ENCODE measurements at places on chromosomes 4 and X. TPM values are rescaled to one million over a fixed set of nuclear protein-coding genes. Genes with fewer than 3 reads are reported as not detected.

The ASB5 gene
- not detected for total RNA-seq

The NXF2 gene
- not detected for total RNA-seq

The S100P gene
- 1.9 TPM for total RNA-seq

The SUPT20HL1 gene
- not detected for total RNA-seq

The XG gene
- not detected for total RNA-seq

The TRIML2 gene
- total RNA-seq, result not detected

The GPR50 gene
- total RNA-seq, result not detected

The GABRQ gene
- total RNA-seq, result not detected

- no peak for DNase-seq
Observed at GRCh38 chrX:54479136-54480111, 16.6 kb downstream of the FGD1 start.

- no peak for DNase-seq
Observed at GRCh38 chrX:85619962-85620361, 240.5 kb upstream of the POF1B start.

GRCh38 chr4:19776021-19776459 lies 475.7 kb upstream of the SLIT2 start:
- DNase-seq, result peak; percentile 65

DNA sequence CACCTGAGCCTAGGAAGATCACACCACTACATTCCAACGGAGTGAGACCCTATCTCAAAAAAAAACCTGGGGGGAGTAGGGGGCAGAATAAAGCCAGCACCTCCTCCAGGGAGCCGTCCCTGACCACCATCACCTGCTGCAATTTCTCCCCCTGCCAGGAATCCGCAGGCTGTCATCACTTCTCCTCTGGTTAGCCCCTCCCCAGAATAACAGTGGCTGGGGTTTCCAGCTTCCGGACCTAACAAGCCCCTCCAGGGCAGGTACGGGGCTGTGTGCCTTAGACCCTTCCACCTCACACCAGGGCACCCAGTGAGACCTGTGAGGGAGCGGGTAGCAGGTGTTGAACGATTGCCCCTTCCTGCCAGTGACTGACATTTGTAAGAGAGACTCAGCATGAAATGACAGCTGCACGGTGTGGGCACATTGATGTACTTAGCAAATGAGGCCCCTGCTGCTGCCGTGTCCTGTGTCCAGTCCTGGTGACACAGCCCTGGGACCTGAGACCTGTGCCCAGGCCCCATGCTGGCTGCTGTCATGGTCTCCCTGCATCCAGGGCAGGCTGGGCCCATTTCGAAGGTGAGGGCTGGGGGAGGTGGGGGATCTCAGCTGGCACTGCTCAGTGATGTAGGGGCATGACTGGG lies 6.7 kb upstream of the WFS1 start:
- DNase-seq, result no peak

DNA sequence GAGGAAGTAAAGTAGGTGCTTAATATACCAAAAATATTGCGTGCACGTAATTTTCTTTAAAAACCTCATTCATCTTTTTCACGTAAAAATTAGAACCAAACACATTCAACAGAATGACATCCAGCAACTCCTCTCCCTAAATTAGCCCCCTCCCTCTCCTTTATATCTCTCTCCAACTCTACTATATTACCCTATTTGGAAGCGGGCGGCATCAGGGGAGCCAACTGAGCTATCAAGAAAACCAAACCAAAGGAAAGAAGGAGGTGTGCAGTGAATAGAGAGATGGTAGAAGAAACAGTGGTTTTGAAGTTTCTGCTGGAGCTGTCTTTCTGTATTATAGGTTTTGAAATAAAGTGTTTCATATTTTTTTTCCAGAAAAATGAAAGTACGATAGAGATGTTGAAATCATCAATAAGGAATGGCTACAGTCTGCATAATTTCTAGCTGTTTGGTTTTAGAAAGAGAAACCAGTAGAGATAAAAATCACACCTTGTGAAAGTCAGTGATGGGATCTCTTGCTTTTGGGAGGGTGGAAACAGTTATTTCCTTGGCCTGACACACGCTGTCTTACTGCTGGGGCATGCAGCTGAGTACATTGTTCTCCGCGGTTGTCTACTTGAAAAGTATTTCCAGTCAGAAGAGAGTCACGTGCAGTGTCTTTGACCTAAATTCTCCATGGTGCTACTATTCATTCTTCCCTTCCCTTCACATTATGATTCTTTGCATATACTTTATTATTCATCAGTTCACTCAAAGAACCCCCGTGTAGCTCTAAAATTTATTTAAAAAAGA lies 94.1 kb upstream of the WDR17 start:
- DNase-seq, result no peak

DNA sequence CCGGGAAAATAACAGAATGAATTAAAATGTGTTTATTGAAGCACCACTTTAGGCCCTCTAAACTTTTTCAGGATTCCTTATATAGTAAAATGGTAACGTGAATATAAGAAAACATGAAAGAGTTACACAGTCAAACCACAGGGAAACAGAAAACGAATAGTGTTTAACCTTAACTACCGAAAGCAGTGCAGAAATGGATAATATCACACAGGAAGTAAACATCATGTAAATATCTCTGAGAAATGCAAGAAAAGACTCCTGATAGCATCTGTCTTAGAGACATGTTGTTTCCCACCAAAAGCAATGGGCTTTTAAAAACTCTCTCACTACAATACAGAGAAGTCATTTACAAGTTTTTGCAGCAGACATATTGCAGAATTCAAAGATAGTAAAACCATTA lies 323.9 kb upstream of the CXXC4 start:
- no peak for DNase-seq

GRCh38 chr4:627347-628125 lies 2.2 kb downstream of the PDE6B start:
- no peak for DNase-seq

DNA sequence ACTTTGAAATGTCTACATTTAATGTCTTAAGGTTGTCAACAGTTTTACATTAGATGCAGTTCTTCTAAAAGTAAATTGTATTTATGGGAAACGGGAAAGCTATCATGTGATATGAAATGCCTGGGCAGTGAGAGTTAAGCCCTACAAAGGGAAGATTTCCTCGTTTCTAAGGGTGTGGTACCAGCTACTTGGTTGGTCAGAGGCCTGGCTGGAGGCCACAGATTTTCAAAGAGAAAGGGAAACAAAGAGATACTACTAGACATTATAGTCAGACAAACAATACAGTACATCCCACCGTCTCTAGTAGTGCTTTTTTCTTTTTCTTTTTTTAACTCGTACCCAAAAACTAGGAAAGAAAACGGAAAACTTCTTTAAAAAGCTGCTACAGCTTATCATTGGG lies 467.8 kb downstream of the PCDH7 start:
- DNase-seq, result no peak

- no peak for DNase-seq
Observed at GRCh38 chrX:138492371-138492770, 219.1 kb downstream of the FGF13 start.

DNA sequence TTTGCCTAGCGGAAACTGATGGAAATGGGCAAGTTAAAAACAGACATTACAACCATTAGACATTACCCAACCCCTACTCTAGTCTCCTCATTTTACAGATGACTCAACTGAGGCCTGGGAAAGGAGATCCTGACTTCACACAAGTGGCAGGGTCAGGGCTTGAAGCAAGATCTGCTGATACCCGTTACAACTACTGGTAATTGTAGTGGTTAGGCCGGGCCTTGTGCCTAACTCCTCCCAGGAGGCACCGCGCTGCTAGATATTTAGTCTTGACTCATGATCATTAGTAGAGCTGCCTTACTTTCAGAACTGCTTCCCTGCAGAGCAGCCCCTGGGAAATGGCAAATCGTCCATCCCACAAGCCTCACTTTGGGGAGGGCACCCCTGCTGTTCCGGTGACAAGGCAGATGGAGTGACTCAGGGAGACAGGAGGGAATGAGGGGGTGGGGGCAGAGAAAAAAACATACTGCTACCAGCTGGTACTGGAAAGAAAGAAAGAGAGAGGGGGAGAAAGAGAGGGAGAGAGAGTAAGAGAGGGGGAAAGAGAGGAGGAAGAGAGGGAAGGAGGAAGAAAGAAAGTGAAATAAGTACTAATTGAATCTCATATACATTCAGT lies 12.2 kb downstream of the ARHGEF6 start:
- DNase-seq, result peak; percentile 42

DNA sequence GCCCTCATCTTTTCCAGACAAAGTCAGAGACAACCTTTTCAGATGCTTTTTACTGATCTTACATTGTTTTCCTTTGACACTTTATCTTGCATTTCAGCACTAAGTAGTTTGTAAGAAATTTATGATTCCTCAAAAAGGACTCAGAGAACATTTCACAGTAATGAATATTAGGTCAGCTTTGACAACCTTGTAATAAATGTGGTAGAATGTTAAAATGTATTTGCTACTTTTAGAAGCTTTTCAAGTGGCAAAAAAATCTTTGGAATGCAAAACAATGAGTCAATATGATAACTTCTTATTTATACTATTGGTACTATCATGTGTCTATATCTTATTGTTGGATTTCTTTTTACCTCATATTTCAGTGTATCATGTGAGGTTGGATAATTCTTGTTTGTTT lies 146.2 kb upstream of the FAT4 start:
- no peak for DNase-seq

DNA sequence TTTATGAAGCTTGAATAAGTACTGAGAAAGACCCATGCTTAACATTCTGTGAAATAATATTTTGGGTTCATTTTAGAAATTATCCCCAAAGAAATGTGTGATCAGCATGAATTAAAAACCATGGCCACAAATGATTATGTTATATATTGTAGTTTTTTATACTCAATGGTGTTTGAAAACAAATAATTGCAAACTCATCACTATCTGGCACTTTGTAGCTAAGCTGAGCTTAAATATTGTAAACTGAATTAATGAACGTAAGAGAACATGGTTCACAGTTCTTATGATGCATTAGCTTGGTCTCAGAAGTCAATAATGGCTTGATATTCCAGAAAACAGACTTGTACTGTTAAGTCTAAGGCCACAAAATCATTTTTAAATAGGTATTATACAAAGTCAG lies 24.6 kb upstream of the ASB5 start:
- no peak for DNase-seq

DNA sequence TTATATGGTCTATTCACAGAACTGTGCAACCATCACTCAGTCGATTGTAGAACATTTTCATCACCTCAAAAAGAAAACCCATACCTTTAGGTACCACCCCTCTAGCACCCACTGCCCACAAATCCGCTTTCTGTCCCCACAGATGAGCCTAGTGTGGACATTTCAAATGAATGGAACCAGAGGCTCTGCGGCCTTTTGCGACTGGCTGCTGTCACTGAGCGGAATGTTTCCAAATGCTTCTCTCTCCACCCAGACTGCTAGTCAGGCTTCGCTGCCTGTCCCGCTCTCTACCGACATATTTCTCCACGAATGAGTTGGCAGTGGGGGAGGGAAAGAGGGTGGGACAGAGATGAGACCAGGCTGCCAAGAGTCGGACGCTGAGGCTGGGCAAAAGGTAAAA lies 1.7 kb upstream of the BGN start:
- DNase-seq, result no peak

DNA sequence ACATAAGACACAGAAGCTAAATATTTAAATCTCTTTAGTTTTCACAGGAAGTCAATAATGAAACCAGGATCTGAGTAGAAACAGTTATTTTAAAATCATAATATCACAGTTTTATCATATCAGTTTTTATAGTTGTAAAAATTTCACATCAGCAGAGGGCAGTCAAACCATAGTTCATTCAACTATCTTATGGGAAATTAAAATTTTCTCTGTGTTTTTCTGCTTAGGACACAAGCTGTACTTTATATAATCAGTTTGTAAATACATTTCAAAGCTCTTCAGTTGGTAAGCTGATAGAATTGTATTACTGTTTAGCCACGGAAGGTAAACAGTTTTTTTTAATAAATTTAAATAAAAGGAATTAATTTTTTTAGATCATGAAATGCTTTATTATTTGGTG lies 204.8 kb upstream of the NUDT6 start:
- DNase-seq, result no peak

DNA sequence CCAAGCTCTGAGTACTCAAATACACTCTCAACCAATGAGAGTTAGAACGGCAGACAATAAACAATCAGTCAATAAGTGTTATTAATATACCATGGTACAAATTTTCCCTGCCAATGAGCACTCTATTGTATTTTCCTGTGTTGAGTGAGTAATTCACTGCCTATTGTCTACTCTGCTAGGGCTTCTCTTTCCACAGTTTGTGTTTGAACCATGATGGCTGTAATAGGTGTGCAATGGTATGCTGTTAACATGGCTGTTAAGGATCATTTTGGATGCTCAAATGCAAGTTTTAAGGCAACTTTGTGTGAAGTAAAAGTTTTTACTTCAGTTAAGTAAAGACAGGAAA lies 41.2 kb downstream of the RPS6KA3 start:
- no peak for DNase-seq

DNA sequence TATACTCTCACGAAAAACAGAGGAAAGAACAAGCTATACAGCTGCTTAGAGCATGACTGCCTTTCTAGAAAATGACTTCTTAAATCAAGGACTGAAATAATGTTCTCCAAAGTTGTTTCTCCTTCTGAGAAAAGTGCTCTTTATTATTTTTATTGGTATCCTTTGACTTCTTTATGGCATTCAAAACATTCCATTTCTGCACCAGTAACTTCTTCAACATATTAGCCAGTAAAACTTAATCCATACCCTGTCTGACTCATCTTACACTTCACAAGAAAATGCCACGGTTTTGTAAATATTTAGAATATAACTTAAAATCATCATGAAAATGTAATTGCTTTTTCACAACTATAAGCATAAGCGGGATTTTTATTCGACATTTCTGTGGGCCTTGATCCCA lies 180.4 kb downstream of the NR3C2 start:
- DNase-seq, result no peak

DNA sequence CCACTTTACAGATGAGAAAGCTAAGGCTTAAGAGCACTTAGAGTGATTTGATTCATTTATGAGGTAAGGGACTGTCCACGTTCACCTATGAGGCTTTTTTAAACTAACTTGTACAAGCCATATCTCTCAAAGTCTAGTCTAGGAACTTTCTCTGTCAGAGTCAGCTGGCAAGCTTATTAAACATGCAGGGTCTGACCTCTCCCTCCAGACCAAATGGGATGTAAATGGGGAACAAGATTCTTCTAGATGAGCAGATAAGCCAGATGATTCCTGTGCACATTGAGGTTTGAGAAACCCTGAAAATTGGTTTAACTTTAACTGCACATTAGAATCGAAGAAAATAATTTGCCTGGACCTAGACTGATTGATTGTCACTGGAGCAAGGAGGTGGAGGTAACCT lies 160.0 kb upstream of the SPRY1 start:
- no peak for DNase-seq

DNA sequence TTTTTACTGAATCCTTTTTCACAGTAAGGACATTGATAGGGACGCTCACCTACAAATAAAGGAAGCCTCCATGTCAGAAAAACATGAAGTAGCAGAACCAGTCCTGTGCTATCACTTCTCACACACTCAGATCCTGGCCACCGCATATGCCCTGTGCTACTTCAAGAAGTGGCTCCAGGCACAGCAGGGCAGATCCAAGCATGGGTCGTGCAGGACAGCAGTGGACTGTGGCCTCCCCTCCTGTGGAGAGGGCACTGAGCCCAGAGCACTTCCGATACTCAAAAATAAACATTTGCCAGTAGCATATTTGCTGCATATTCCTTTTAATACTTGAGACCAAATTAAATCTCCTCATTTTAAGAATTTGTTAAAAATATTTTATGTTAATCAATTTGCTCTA lies 167.9 kb downstream of the PRDM5 start:
- no peak for DNase-seq
